ENCODE measurements at places on chromosomes 1 and 21. TPM values are rescaled to one million over a fixed set of nuclear protein-coding genes. Genes with fewer than 3 reads are reported as not detected.
A peak's percentile ranks its signal among the peaks of the same experiment; 100 is the strongest.

The E2F2 gene
- 0.11 TPM for total RNA-seq

The BRDT gene
- total RNA-seq, result not detected

The ALG14 gene
- 0.65 TPM for total RNA-seq

The CFAP107 gene
- total RNA-seq, result not detected

The SOAT1 gene
- total RNA-seq, result 10.8 TPM

The IL19 gene
- total RNA-seq, result not detected

DNA sequence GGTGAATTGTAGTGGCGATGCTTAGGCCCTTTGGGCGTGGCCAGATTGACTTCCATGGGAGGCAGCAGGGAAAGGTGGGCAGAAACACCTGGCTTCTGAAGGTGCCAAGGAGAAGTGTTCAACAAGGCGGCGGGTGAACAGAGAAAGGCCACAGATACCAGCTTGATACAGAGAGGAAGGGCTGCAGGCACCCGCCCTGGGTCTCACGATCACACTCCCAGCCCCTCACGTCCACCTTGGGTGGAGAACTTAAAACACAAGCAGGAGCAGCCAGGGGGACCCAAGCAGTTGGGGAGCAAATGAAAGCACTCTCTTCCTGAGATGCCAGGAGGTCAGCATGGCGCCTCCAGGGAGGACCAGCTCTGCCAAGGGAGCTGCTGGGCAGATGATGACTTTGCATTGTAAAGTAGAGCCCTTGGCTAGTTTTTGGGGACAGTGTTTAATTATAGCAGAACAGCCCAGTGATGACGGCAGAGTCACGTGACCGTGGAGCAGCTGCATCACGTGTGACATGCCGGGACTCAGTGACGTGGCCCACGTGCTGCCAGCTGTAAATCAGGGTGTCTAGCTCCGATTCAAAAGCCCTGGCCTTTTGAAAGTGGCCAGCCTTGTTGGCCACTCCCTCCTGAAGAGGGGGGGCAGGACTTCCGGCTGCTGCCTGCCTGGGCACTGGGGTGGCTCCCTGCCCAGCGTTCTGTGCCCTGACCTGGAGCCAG, 19.0 kb downstream of the SLC37A1 start:
- DNase-seq, result no peak

- DNase-seq, result no peak
These were observed 236.0 kb downstream of the DISC1 start for GRCh38 chr1:231862611-231863010.

DNA sequence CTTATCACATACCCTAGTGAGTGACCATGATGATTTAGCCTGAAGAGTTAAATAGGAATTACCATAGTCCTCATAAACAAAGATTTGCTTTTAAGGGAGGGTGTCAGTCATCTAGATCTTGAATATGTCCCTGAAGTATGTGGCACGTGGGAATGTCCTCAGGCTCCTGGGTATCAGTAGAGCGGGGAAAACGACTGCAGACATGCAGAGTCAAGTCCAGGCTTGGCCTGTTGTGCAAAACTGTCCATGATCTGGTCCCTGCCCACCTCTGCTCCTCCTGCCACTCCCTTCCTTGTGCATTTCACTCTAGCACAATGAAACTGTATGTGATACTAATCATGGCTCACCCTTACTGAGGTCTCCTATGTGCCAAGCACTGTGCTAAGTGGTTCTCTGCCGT, 12.9 kb downstream of the MOV10 start:
- peak; percentile 34 for DNase-seq

DNA sequence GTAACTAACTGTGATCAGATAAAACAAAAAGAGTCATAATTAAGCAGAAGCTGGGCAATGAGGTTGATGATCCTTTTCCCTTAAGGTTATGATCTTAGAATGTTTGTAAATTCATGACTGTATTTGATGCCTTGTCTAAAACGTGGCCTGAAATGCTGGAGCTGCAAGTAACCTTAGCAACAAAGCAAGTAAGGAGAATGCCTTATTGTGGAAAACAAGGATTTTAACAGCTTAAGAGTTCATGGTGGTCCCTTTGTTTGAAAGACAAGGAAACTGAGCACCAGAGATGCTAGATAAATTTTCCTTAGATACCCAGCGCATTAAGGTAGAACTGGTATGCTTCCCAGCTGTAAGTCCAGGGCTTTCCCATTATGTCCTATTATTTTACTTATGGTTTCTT, 25.7 kb upstream of the XPR1 start:
- no peak for DNase-seq

DNA sequence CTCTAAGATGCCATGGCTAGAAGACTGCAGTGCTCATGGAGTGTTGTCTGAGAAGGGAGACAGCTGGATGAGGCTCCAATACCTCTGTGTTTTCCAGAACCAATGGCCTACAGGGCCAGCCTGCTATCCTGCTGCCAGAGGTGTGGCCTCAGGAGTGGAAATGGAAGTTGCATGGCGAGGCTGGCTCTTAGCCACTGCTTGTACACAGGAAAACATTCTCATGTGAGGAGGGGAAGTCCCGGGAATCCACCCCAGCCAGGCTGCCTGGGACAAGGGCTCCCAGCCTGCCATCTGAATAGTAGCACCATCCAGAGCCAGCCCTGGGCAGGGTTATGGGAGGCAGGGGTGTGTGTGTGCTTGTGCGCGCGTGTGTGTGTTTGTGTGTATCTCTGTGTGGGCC, 56.5 kb downstream of the SDC3 start:
- no peak for DNase-seq

GRCh38 chr1:211653293-211653692, 22.1 kb downstream of the NEK2 start:
- DNase-seq, result no peak

DNA sequence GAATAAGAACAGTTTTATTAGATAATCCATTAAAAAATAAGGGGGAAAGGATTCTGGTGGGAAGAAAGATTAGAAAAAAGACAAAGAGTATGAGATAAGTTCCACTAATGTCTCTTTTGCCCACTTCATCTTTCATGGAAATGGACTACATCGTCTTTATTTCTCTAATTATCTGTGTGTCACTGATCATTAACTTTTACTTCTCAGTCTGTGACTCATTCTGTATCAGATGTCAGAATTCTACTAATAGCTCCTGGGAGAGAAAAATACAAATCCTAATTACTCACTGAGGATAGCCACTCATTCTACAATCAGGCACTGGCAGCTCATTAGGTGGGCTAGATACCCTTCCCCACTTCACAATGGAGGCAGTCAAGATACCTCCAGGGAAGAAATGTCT, 41.7 kb downstream of the ILDR2 start:
- DNase-seq, result no peak

Data from esophagus muscularis mucosa (tissue), 4 donors.